ENCODE measurements at places on chromosomes 1 and 21.
A peak's percentile ranks its signal among the peaks of the same experiment; 100 is the strongest.

- DNase-seq: no peak
Observed at GRCh38 chr1:35571263-35571662, 1.9 kb upstream of the TFAP2E start.

DNA sequence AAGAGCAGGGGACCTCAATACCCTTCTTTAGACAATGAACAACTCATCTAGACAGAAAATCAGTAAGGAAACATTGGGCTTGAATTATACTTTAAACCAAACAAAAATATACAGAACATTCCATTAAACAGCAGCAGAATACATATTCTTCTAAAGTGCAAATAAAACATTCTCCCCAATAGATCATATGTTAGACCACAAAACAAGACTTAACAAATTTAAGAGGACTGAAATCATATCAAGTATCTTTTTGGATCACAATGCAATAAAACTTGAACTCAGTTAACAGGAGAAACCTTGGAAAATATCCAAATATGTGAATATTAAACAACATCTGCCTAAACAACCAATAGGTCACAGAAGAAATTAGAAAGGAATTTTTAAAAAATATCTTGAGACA lies 47.7 kb upstream of the HP1BP3 start:
- DNase-seq: no peak

DNA sequence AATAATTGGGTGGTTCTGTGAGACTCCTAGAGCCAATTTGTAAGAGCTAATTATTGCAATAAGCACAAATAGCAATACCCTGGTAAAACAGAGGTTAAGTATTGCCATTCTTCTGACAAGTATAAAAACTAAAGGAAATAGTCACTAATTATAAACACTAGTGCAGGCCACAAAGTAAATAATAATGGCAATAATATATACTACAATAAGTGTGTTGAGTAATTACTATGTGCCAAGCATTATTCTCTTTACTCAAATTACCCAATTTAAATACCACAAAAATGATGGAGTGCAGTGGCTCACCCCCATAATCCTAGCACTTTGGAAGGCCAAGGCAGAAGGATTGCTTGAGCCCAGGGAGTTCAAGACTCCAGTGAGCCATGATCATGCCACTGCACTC lies 15.3 kb downstream of the ZMYM6 start:
- no peak for DNase-seq

- peak; percentile 21 for DNase-seq
Observed at GRCh38 chr1:91617285-91617765, 116.7 kb downstream of the CDC7 start.

DNA sequence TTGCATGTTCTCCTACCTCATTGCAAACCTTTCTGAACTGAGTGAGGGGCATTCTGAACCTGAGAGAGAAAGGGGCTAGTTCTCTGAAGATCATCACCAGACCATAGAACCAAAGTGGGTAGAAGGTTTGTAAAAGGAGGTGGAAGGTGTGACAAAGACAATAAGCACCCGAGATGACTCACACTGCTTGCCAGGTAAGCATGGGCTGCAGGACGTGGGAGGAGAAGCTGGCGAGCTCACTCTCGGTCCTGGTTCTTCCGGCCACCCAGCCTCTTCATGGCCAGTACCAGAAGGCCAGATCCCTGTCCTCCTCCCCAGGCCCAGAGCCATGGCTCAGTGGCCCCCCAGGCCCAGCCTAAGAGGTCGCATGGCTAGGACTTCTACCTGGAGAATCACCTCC lies 128.3 kb downstream of the TMEM53 start:
- no peak for DNase-seq

DNA sequence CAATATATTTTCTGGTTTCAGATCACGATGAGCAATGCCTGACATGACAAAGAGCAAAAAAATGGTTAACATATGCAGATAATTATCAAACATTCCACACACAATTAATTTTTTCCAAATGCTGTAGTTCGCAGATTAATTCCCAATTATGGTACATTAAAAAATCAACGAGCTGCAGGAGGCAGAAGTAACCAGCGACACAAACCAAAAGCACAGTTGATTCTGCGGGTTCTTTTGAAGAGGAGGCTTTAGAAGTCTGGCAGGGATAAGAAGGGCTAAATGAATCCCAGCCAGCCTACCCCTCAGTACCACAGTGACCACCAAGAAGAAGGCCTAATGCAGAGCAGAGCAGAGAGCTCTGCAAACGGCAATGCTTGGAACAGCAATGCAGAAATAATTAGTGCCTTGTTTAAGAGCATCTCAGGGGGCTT lies 17.0 kb upstream of the KNCN start:
- no peak for DNase-seq

GRCh38 chr21:46509741-46510502 lies 51.2 kb downstream of the DIP2A start:
- DNase-seq: peak; percentile 70

GRCh38 chr21:41653243-41653953 lies 113.5 kb downstream of the RIPK4 start:
- no peak for DNase-seq

- DNase-seq: no peak
Observed at GRCh38 chr1:24990136-24990535, 60.1 kb upstream of the RUNX3 start.

DNA sequence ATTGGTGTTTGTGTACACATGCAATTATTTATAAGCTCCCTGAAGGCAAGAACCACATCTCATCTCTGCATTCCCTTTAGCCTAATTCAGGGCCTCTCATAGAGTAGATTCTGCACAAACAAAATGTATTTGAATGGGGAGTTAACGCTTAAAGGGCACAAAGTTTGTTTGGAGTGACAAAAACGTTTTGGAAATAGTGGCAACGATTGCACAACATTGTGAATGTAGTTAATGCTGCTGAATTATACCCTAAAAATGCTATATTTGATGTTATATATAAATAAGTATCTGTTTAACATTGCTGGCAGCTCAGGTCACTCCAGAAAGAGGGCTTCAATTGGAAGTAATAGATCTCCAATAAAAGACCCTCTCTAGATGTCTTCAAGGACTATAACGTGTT lies 42.8 kb downstream of the TRIT1 start:
- no peak for DNase-seq

DNA sequence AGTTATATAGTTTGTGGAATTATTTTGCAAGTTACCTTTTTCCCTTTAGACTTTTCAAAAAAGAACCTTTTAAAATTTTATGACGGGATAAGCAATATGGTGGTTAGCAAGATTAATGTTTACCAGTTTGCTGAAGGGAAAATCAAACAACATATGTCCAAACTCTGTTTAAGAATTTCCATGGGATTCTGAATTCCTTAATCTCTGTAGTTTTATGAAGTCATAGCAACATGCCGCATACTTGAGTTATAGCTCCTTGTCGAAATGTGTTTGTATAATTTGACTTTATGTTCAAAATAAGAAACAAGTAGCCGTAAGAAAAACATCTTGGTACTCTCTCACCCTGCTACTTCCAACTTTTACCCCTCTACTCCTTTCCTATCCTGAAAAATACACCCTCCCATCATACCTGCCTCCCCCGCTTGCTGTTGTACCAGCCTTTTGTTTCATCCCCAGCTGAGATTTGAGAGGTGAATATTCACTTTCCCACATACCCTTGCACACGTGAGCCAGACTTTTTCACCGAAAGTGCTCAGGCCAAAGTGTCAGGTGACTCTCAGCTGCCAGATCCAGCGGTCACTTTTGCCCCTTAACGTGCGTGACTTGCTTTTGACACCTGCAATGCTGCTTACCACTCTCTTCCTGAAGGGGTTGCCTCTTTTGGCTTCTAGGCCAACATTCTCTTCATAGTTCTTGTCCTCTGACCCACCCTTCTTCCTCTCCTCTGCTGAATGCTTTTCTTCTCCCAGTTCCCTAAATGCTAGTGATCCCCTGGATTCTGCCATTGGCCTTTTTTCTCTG lies 83.5 kb upstream of the ZNF326 start:
- no peak for DNase-seq

GRCh38 chr1:10860682-10861081 lies 64.2 kb upstream of the CASZ1 start:
- no peak for DNase-seq

DNA sequence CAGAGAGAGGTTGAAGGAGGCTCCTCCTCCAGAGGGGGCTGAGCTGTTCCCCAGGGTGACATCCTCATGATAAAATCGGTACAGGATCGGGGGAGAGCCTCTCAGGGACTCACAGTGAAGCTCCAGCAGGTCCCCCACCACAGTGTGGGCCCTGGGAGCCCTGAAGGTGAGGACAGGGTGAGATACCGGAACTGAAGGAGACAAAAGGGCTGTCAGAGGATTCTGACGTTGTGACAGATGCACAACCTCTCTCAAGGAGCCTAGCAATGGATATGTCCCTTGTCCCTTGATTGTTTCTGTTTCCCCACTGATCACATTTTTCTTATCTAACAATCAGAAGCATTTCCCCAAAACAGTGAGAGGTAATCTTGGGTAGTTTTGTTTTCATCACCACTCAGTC lies 5.2 kb downstream of the FCRL3 start:
- no peak for DNase-seq

DNA sequence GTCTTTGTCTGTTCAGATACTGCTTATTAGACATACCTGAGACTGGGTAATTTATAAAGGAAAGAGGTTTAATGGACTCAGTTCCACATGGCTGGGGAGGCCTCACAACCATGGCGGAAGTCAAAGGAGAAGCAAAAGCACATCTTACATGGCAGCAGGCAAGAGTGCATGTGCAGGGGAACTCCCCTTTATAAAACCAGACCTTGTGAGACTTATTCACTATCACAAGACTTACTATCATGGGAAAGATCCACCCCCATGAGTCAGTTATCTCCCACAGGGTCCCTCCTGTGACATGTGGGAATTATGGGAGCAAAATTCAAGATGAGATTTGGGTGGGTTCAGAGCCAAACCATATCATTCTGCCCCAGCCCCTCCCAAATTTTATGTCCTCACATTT lies 7.1 kb upstream of the PSMA5 start:
- DNase-seq: no peak

DNA sequence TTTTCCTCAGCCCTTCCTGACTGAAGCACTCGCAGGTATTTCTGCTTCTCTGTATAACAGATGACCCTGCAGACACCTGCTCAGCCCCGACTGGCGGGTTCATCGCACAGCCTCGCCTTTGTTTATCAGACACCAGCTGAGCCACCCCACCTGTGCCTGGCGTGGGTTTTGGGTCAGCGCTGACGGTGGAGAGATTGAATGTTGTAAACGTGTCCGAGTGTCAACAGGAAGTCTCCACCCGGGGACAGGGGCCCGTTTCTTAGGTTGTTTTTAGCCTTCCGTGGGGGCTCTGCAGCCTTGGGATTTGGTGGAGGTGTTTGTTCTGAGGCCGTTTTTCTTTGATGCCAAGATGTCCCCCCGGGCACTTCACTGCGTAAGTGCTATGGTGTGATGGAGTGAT lies 60.1 kb downstream of the COL18A1 start:
- no peak for DNase-seq

- no peak for DNase-seq
Observed at GRCh38 chr1:230423261-230423660, 2.9 kb downstream of the PGBD5 start.

GRCh38 chr1:199723250-199723956 lies 304.1 kb upstream of the NR5A2 start:
- no peak for DNase-seq

- no peak for DNase-seq
Observed at GRCh38 chr21:36816561-36817130, 117.7 kb downstream of the SIM2 start.

- DNase-seq: no peak
Observed at GRCh38 chr1:246932366-246932700, 585 bp upstream of the AHCTF1 start.

DNA sequence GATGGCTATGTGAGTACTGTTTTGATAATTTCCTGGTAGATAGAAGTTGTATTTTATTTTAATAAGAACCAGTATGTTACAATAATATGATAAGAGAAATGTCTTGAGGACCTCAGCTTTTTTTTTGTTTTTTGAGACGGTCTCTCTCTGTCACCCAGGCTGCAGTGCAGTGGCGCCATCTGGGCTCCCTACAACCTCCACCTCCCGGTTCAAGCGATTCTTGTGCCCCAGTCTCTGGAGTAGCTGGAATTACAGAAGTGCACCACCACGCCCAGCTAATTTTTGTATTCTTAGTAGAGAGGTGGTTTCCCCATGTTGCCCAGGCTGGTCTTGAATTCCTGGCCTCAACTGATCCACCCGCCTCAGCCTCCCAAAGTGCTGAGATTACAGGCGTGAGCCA lies 968.1 kb upstream of the ADGRL4 start:
- DNase-seq: no peak

GRCh38 chr1:61318319-61319125 lies 236.2 kb downstream of the NFIA start:
- DNase-seq: no peak

DNA sequence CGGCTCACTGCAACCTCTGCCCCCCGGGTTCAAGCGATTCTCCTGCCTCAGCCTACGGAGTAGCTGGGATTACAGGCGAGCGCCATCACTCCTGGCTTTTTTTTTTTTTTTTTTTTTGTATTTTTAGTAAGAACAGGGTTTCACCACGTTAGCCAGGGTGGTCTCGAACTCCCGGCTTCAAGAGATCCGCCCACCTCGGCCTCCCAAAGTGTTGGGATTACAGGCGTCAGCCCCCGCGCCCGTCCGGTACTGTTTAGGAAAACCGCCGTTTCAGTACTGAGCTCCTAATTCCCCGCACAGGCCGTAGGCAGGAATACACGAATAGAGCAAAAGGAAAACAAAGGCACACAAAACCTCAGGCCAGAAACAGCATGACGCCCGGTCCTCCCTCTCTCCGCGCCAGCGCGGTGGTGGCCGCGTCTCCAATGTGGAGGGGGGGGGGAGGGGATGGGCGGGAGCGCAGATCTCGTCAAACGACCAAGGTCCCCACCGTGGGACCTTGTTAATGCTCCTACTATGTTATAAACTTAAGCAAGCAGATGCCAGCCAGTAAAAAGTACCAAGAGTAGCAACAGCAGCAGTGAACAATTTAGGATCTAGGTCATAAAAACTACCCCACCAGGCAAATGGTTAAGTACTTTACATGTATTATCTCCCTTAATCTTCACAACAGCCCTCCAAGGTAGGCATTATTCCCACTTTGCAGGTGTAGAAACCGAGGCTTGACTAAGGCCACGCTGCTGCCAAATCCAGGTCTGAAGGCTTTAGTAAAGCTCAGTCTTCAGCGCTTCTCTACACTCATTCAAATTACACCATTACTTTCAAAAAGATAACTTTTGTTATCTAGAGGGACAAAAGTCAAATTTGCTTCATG lies 648 bp upstream of the ADAR start:
- peak; percentile 46 for DNase-seq

- DNase-seq: no peak
Observed at GRCh38 chr1:81662913-81663526, 137.7 kb upstream of the ADGRL2 start.

GRCh38 chr21:23624281-23624680 lies 1983.0 kb downstream of the MRPL39 start:
- no peak for DNase-seq
